Activated naive CD4-positive, alpha-beta T cell treated with Interleukin-2 at 50 U/mL for 16 hours (primary cell): ENCODE measurements at places on chromosomes 6 and 20.

DNA sequence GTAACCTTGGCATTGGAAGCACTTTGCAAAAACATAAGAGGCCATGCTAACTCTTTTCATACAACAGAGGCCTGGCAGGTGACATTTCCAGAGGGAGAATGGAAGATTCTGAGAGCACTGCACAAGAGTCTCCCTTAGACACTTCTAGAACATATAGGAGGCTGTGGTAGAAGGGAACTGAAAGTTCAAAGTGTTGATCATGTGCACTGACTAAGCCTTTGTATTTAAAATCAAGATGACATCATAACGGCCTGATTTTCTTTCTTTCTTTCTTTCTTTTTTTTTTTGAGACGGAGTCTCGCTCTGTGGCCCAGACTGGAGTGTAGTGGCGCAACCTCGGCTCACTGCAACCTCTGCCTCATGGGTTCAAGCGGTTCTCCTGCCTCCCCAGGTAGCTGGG lies 26.8 kb upstream of the DNAAF9 start:
- DNase-seq: no peak

- no peak for DNase-seq
These were observed 102.6 kb upstream of the GJE1 start for GRCh38 chr6:142030115-142030619.

- no peak for DNase-seq
These were observed 249.0 kb upstream of the OPRM1 start for GRCh38 chr6:153790048-153790447.

- no peak for DNase-seq
These were observed 46.8 kb downstream of the PLN start for GRCh38 chr6:118594877-118595276.

DNA sequence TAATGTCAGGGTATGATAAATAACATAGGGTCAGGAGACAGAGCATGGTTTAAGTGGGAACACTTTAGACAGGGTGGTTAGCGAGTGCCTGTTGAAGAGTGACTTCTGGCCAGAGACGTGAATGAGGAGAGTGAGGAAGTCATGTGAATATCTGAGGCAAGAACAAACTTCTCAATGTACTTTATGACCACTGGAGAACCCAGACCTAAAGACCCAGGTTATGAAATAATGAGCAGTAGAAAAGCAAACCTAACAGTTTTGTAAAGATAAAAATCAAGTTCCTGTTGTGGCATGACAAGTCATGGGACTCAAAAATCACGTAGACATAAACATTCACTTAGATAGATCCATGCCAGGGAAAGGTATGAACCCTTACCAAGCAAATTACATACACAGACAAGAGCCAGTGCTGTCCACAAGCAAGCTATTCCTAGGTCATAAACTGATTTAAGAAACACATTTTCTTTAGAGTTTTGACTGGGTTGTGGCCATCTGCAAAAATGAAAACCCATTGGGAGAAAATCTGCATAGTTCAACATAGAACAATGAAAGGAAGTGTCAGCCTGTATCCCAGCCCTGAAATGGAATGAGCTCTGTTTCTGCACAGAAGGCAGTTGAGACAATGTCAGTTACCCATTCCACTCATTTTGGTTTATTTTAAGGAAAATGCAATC lies 2.2 kb upstream of the MYCT1 start:
- DNase-seq: no peak
